ENCODE measurements at places on chromosomes 12 and 14. TPM values are rescaled to one million over a fixed set of nuclear protein-coding genes. Genes with fewer than 3 reads are reported as not detected.

Gene FLVCR2
- 0.66 TPM for total RNA-seq

Gene HOXC13
- total RNA-seq = not detected

Gene INSM2
- total RNA-seq = not detected

Gene MMAB
- 36.6 TPM for total RNA-seq

Gene DNAAF2
- total RNA-seq = 11.3 TPM

Gene HPD
- total RNA-seq = not detected

Gene C14orf180
- not detected for total RNA-seq

Gene ACOT6
- not detected for total RNA-seq

Gene P3H3
- 68.3 TPM for total RNA-seq

Gene INHBE
- total RNA-seq = not detected

Gene TAS2R20
- 8.6 TPM for total RNA-seq

Gene OTOGL
- 5.3 TPM for total RNA-seq

Gene CABP1
- total RNA-seq = not detected

Gene CLEC9A
- total RNA-seq = not detected

Gene SERPINA1
- total RNA-seq = 0.13 TPM

Gene SMIM41
- total RNA-seq = not detected

Gene MMP19
- total RNA-seq = 0.36 TPM

Gene KRT71
- not detected for total RNA-seq
